Renal cortical epithelial cell (primary cell): ENCODE measurements at places on chromosomes 6 and 20. TPM values are rescaled to one million over a fixed set of nuclear protein-coding genes. Genes with fewer than 3 reads are reported as not detected.

- no peak for DNase-seq
Measured at GRCh38 chr6:23754197-23754596, 371.8 kb upstream of the NRSN1 start.

- DNase-seq: peak; percentile 76
Measured at GRCh38 chr6:36224918-36225461, 28.4 kb downstream of the BRPF3 start.

DNA sequence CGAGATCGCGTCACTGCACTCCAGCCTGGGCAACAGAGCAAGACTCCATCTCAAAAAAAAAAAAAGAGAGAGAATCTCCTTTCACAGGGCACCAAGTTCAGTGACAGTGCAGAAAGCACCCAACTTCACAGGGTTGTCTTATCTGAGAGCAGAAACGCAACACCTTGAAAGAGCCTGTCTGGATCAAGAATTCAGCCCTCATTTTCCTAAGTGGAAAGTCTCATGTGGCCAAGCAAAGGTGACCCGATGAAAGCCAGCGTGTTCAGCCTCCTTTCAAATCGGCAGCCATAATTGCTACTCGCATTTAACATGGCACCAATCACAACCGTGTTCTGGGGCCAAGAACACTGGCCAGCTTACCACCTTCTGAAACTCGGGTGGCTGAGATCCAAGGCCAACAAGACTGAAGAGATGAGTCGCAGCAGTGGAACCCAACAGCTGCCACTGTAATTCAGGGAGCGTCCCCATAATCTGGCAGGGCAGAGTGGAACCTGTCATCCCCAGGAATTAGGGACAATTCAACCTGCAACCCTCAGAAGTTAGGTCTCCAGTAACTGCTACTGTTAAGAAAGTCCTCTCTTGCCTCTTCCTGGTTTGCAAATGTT lies 536.7 kb upstream of the JARID2 start:
- no peak for DNase-seq

Gene BHLHE23
- total RNA-seq: not detected in 2 replicates

Gene TAGAP
- 0.05 and 0.35 TPM in 2 replicates for total RNA-seq

Gene SPAG4
- total RNA-seq: 13.8 and 37.0 TPM in 2 replicates
